Astrocyte (in vitro differentiated cells and primary cell): ENCODE measurements at places on chromosomes 12 and 14.
A peak's percentile ranks its signal among the peaks of the same experiment; 100 is the strongest.

GRCh38 chr14:76936483-76936882 is 92.0 kb downstream of the IRF2BPL start:
- peak; percentile 39 for DNase-seq

GRCh38 chr14:72830786-72831594 is 62.9 kb downstream of the DPF3 start:
- DNase-seq = no peak

DNA sequence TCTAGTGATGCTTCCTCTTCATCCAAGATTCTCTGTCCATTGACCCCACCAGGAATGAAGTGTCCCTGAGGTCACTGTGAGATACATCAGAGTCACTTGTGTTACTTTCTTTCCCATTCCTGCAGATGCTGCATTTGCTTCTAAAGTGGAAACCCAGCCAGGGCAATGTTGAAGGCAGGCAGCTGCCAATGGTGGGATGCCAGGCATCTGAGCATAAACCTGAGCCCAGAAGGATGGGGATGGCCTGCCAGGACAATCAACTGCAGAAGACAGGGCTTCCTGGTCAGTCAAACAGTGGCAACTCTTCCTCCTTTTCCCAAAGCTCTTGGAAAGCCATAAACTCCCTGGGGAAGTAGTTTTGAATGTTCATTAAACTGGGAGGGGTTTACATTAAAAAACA is 178.0 kb upstream of the TMEM132C start:
- no peak for DNase-seq

- DNase-seq = no peak
These were observed 21.9 kb upstream of the DENND5B start for GRCh38 chr12:31612819-31613218.

GRCh38 chr12:93614917-93615596 is 42.6 kb downstream of the SOCS2 start:
- peak; percentile 59 for DNase-seq

DNA sequence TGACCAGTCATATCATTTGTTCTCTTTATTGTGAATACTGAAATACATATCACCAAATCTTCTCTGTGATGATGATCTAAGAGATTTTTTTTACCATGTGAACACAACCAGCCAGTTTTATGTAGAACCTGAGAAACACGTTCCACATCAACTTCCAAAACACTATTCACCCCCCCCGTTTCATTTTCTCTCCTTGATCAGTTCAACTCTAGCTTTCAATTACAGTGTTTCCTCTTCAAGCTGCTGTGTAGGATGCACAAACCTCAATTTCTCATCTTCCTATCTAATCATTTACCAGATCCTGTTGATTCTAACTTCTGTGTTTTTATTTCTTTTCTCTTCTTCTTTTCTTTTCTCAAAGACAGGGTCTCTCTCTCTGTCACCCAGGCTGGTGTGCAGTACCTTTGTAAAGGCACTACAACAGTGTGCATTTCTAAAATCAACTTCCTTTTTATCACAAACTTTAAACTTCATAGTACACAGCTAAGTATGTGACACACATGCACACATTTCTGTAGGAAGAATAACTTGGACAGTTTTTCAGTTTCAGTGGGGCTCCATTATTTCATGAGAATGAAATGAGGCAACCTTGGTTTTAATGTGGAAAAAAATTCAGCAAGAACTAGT is 149.9 kb upstream of the FBXO33 start:
- DNase-seq = no peak

- peak; percentile 51 for DNase-seq
These were observed 220.5 kb upstream of the ATXN7L3B start for GRCh38 chr12:74317078-74317601.

GRCh38 chr12:102793921-102794320 is 123.1 kb downstream of the PAH start:
- DNase-seq = no peak

- no peak for DNase-seq
These were observed 7.1 kb downstream of the MAP3K12 start for GRCh38 chr12:53492188-53492587.

DNA sequence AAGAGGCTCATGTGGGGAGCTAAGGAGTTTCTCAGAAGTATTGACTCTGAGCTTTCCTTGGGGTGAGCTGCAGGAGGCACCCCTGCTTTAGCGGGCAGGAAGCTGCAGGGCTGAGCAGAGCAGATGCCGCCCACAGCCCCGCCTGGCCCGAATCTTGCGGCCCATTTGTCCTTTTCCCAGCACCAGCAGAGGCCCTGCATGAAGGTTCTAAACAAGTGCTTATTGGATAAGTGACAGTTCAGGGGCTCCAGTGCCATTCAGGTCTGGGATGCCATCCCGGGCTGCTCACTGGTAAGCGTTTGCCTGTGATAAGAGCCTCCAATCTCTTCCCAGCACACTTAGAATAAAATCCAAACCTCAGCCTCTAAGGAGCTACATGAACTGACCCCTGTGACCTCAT is 11.4 kb downstream of the RILPL1 start:
- no peak for DNase-seq

DNA sequence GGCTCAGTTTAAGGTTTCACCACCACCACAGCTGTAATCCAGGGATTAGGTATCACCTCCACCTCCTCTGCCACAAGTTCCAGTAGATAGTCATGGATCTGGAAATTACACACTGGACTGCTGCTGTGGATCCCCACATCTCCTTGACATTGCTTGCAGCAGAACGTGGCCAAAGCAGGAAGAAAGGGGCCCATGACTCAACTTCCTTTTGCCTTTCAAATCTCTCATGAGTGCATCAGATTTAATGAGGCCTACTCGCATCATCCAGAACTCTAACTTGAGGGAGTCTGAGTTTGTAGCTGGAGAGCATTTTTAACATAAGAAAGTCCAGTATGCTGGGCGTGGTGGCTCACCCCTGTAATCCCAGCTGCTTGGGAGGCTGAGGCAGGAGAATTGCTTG is 29.2 kb upstream of the TMED10 start:
- peak; percentile 47 for DNase-seq
